ENCODE measurements at places on chromosomes 1 and 21. TPM values are rescaled to one million over a fixed set of nuclear protein-coding genes. Genes with fewer than 3 reads are reported as not detected.
A peak's percentile ranks its signal among the peaks of the same experiment; 100 is the strongest.

GRCh38 chr1:84265867-84266266 lies 35.6 kb upstream of the SAMD13 start:
- no peak for DNase-seq

The ATP1B1 gene
- polyA plus RNA-seq = 19.9 TPM

DNA sequence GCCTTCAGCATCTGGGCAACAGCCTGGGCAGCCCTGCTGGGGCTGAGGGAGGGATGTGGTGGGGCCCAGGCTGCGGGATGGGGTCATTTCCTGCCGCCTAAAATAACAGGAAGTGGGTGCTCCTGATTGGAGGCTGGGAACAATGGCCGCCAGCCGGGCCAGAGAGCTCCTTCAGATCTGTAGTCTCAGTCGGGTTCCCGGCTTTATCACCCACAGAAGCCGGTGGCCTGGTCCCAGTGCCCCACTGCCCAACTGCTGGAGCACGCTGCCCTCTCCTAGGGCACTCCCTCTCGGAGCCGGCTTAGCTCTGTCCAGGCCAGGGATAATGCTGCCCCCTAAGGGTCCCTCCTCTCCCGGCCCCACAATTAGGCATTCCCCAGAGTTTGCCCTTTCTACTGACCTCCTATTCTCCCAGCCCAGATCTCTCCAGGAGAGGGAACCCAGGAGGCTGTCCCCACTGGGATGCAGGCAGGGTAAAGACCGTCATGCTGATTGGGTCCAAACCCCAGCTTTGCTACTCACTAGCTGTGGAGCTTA lies 5.1 kb downstream of the MAP7D1 start:
- DNase-seq = peak; percentile 73

GRCh38 chr1:201748335-201748734 lies 80.6 kb upstream of the IPO9 start:
- no peak for DNase-seq

- peak; percentile 73 for DNase-seq
Observed at GRCh38 chr1:223363057-223363855, 720 bp downstream of the SUSD4 start.

DNA sequence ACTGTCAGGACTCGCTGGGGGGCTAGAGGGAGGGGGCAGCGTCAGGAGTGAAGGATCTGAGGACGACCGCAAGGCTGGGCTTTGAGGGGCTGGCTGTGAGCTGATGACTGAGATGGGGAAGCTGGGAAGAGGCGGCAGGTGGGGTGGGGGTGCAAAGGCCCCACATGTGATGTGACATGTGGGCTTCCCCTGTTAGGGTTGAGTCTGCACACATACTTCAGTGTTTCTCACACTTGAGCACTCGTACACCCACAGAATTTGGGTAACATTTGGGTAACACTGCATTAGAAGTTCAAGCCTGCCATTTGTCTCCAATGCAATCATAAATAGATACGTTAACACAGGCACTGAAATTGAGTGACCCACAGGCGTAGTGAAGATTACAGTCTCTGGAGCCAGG lies 16.2 kb downstream of the COL16A1 start:
- DNase-seq = no peak

DNA sequence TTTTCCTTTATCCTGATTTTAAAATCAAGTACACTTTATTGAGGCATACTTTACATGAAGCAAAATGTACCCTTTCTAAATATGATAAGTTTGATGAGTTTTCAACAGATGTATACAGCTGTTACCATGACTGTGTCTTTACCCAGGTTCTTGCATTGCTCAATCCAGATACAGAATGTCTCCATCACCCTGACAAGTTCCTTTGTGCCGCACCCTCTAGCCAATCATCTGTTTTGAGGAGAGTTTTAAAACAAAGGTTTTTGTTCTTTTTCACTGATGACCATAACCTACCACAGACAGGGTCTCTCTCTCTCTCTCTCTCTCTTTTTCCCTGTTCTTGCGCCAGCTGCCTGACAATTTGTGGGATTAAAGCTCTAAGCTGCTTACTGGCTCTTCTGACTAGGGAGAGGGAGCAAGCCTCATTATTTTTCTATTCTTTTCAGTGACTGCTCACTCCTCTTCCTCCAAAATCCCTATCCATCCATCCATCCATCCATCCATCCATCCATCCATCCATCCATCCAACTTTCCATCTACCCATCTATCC lies 1.2 kb upstream of the KCNE1 start:
- DNase-seq = no peak

The RBM11 gene
- polyA plus RNA-seq = not detected

The EPB41 gene
- 10.2 TPM for polyA plus RNA-seq

The TNFRSF8 gene
- 0.31 TPM for polyA plus RNA-seq

The CRP gene
- not detected for polyA plus RNA-seq

DNA sequence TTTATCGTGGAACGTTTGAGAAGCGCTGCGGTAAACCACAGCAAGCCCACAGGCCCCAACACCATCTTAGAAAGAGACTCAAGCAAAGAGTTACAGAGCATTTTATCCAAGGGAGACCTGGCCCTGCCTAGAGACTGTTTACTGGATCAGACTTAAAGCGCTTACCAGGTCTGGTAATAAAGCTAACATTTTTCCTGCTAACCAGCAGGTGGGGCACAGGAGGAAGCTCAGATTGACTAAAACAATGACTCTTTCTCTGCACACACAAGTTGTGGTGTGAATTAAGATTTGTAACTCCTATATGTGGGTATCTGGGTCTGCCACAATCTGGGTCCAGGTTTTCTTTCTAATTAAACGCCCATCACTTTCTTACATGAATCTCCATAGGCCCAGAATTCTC lies 136.5 kb upstream of the ETS2 start:
- DNase-seq = peak; percentile 42

The FMO2 gene
- polyA plus RNA-seq = 0.60 TPM

The RASSF5 gene
- 5.9 TPM for polyA plus RNA-seq

- DNase-seq = no peak
Observed at GRCh38 chr1:18817316-18817715, 42.1 kb downstream of the TAS1R2 start.

DNA sequence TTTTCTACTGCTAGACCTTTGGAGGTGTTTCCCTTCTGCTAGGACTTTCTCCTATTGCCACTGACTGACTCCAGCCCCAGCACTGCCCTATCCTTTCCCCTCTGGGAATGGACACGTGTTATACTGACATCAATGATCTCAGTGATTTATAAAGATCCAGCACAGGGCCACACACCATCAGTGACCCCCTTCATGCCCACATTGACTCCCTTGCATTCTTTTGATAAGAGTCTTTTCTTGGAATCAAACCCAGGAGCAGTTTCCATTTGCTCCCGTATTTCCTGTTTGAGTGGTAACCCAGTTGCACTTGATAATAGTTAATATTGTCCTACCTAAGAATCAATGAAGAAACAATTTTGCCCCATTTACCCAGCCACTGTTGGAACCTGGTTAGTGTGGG lies 501.0 kb upstream of the USP24 start:
- DNase-seq = no peak

DNA sequence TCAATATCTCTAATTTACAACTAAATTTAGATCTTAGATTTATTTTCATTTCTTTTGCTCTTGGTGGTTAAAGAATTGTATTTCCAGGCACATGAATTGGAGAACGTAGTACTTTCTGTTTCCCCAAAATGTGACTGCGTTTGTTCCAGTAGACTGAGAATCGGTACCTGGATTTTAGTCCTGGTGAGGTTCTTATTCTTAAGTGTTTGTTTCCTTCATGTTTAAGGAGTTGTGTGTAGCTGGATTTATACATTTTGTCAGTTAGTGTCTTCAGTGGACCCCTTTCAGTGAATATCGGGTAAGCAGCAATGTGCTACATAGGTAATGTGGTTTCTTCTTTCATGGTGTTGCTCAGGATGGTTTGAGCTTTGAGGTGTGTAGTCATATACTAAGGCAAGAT lies 6.8 kb downstream of the MIER1 start:
- peak; percentile 3 for DNase-seq

- no peak for DNase-seq
Observed at GRCh38 chr1:145824499-145824842, 471 bp downstream of the POLR3C start.

DNA sequence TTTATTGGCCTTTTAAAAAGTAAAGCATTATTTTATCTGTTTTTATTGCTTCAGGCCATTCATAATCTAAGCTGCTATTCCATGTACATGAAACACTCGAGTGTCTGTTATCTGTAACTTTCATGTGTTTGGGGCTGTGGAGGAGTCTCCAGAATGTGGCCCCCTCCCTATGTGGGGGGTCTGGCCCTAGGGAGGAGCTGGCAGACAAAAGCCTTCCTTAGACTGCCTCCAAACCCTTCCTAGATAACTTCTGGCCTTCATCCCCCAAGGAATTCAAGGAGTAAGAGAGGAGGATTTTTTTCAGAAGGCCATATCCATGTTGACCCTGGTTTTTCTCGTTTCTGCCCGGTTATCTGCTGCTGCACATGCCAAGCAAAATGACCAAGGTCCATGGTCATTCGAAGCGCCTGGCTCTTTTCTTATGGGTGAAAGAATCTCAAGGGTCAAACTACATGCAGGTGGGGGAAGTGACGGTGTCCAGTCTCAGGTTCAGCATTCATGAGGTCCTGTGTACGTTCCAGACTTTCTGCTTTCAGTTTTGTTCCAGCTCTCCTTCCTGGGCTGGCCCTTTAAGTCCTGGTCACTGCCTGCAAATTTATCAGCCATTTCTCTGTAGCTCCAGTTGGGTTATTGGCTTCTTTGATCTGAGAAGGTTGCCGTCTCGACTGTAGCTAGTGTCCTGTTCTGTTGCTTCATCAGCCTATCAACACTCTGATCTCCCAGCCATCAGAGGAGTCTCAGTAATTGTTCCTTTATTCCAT lies 8.3 kb downstream of the TENT5C start:
- DNase-seq = no peak

The C8B gene
- polyA plus RNA-seq = not detected

The HES2 gene
- not detected for polyA plus RNA-seq

The KRTAP19-3 gene
- polyA plus RNA-seq = not detected

DNA sequence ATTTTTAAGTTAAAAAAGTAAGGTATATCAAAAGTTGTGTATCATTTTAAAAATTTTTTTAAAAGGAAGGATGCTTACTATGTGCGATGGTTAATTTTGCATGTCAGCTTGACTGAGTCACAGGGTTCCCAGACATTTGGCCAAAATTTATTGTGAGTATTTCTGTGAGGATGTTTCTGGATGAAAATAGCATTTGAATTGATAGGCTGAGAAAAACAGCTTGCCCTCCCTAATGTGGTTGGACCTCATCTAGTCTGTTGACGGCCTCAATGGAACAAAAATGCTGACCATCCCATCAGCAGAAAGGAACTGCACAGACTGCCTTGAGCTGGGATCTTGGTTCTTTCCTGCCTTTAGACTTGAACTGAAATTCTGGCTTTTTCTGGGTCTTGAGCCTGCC lies 724.5 kb downstream of the NCAM2 start:
- no peak for DNase-seq

The KCNJ9 gene
- polyA plus RNA-seq = 0.04 TPM

DNA sequence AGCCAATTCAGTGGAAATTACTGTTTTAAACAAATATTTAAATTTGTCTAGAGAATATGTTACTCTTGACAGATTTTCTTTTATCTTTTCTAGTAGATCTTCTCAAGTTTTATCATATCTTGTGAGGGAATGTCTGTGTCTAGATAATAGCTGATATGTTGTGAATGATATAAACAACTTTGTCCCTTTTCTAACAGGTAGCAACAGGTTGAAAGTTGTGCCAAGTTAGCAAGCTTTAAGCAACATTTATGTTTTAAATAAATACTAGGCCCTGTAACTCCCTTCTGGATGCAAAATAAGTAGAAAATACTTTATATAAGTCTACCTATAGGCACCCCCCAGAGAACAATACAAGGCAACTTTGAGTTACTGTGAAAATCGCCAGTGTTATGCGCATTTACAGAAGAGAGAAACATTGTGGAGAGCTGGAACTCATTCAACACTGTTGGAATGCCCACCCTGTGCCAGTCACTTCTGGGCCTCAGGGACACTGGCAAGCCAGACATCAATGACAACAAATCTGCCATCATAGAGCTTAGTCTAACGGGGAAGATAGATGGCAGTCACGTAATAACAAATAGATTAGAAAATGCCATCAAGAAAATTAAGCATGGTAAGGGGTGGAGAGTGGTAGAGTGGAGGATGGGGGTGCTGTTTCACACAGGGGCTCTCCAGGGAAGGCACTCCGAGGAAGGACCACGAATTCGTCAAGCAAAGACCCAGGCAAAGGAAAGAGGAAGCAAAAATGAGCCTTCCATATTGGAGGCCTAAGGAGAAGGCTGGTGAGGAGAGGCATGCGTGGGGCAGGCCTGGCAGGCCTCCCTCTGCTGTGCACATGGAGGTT lies 4.4 kb downstream of the MAP3K21 start:
- no peak for DNase-seq

- peak; percentile 97 for DNase-seq
Observed at GRCh38 chr1:61448914-61449313, 276.0 kb downstream of the TM2D1 start.

The YIPF1 gene
- polyA plus RNA-seq = 12.4 TPM

DNA sequence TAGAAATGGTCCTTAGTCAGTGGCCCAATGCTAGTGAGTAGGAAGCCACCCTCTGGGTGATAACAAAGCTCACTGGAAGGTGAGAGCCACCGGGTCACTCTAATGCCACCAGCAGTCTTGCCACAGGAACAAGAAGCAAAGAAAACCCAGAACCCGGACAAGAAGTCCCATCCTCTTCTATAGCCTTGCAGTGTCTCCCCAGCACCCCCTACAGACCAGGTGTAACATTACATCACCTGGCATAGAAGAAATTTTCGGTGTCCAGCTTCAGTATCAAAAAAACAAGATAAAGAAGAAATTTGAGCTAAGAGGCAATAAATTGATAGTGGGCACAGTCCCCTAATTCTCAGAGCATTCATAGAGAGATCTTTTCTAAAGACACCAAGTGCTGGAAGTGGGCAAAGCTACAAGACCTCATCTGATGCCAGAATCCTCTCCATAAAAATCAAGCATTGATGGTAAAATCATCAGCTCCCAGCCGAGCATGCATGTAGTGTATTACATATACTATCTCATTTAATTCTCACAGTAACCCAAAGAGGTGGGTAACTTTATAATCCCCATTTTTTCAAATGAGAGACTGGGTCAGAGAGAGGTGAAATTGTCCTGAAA lies 491.0 kb downstream of the MATN1 start:
- no peak for DNase-seq

DNA sequence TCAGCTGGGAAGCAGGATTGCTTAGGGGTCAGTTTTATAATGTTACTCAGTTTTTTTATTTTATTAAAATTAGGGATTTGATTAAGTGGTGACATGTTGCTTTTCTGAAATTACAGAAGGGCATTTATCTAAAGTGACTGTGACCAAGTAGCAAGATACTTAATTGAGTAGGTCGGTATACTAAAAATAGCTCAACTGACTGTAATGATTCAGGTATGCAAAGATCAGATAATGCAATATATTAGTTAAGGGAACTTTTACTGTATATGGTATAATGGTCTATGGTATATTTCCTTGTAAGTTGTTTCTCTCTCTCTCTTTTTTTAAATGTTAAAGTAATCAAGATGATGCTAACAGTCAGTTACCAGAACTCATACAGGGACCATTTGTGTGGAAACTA lies 26.2 kb downstream of the RLF start:
- DNase-seq = no peak

Data from muscle of leg (tissue), 16 donors.